ENCODE measurements at places on chromosomes 1 and 21.
A peak's percentile ranks its signal among the peaks of the same experiment; 100 is the strongest.

GRCh38 chr1:25117233-25117823 is 115.0 kb downstream of the SYF2 start:
- peak; percentile 32 for DNase-seq

DNA sequence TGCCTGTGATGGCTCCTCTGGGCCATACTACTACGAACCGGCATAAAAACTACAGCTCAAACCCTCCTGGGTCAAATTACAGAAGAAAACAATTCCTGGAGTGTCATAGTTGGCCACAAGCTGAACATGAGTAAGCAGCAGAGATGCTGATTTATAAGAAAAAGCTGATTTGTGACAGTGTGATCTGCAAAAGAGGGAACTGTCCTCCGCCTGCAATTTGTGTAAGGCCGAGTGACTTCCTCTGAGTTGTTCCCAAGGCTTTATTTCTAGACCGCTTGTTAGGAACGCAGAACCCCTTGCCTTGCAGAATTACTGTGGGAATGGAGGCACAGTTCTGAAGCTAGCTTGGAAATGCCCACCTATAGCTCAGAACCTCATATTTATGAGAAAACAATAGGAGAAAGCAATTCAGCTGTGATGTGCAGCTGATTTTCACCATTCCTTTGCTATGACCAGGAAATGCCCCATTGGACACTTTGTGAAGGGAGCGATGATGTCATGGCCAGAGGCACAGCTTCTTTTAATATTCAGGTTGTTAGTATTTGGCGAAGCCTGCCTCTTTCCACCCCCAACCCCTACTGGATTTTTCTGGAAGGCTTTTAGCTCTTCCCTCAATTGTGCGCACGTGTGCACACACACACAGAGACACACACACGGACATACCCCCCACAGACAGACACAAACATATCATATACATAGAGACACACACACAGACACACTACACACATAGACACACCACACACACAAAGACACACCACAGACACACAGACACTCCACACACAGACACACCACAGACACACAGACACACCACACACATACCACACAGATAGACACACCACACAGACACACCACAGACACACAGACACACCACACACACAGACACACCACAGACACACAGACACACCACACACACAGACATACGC is 47.6 kb downstream of the IER5 start:
- no peak for DNase-seq

DNA sequence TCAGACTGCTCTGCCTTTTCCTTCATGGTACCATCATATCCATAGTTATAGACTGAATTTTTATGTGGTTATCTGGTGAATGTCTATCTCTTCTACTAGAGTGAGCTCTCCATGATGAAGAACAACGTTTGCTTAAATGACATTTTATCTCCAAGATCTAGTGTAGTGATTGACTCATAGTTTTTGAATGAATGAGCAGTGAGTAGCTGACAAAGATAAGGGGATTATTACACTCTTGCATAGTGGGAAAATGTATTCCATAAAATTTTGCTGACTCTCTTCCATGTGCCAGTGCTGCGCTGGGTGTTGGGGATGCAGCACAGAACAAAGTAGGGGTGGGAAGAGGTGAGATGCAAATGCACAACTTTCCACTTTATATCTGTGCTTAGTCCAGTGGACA is 147.7 kb downstream of the TGFB2 start:
- no peak for DNase-seq

DNA sequence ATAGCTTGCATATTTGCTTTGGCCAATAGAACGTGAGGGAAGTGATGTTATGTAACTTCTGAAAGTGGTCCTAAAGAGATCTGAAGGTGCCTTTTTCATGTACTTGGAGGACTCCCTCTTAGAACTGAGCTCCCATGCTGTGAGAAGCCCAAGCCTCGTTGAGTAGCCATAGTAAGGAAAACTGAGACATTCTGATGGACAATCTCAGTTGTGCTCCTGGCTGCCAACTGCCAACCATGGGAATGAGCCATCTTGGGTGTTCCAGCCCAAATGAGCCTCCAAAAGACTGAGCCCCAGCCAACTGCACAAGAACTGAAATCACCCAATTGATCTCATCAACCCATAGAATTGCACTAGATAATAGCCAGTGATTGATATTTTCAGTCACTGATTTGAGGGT is 106.7 kb downstream of the MRPL39 start:
- DNase-seq, result no peak

GRCh38 chr1:24849672-24850295 is 80.3 kb downstream of the RUNX3 start:
- no peak for DNase-seq

DNA sequence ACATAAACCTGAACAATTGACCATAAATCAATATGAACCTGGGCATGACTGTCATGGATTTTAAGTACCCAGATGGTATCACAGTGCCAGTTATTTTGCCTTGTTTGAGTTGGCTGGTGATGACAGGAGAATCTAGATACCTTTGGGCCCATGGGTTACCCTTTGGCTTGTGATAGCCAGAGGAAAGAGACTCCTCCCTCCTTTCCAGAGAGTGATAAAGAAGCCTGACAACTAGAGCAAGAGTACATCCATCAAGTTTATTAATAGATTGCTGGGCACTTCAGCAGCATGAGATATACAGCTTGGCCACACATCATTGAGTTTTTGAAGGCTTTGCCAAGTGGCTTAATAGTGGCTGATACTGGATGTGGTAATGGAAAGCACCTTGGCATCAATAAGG is 6.6 kb upstream of the FMO3 start:
- no peak for DNase-seq

DNA sequence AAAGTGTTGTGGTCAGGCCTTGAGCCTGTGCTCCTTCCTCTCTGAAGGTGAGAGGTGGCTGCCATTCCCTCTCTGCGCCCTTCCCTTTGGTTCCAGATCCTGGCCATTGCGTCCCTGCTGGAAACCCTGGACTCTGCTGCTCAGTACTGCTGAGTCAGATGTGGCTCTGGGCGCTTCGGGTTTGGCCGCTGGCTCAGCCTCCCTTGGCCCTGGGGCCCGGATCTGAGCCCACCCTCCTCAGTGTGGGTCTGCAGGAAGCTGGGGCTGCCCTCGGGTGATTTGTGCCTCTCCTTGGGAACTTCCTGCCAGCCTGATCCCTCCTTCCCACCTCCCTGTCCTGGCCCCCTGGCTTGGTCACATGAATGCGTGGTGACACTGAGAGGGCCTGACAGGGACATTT is 32.2 kb downstream of the QSOX1 start:
- no peak for DNase-seq

DNA sequence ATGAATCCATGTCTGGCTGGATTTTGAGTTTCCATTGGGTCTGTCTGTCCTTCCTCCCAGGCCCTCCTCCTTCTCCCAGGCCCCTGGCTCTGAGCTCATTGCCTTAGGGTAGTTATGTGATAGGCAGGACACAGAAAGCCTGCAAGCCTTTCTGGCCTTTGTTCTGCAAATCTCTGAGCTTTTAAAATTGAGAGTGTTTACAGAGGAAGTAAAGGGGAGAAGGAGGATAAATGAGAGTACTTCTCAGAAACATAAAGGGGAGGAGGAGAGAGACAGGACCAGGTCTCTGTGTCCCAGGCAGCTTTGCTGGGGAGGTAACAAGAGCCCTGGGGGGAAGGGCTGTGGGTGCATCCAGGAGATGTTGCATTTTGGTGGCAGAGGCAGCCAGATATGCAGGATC is 126.7 kb downstream of the FOXD2 start:
- DNase-seq, result no peak

DNA sequence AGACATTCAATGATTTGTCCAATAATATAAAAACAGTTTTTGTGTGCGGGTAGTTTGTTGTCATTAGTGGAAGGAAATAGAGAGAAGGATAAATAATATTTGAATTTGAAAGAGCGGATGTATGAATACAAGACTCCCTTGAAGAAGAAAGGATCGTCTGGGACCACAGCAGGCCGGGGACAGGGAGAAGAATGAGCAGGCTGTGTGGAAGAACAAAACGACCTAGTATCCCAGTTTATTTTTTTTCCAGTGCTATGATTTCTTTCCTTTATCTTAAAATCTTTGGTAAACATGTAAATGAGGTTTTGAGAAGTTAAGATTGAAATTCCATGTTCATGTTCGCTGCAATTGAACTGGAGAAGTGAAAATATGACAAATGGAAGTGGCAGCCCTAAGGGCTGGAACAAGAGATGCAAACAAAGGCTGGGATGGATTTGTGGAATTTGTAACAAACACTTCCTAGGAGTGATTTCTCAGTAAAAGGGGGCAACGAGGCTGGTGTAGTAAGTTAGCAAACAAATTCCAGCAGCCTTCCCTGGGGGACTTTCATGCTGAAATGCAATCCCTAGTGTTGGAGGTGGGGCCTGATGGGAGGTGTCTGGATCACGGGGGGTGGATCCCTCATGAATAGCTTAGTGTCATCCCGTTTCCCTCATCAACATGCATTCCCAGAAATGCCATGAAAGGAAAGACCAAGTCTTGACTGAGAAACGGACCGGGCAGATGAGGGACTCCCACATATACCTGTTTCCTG is 10.2 kb upstream of the IFI16 start:
- DNase-seq, result no peak

- DNase-seq, result no peak
These were observed 424.8 kb upstream of the PLXNA2 start for GRCh38 chr1:208668991-208669390.

DNA sequence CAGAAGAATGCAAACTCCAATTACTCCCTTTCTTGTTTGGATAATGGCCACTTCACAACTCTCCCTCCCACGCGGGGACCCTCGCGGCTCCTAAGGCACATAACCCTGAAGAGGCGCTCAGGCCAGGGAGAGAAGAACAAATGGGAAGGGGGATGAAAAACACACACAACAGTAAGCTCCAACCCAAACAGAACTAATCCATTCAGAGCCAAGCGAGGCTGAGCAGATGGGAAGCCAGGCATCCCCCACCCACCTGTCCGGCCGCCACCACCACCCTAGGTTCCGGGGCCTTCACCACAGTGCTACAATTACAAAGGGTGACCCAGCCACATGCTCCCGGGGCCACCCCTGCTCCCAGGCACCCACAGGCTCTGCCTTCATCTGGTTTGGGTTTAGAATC is 101.5 kb downstream of the MRPL37 start:
- DNase-seq, result no peak

GRCh38 chr1:8211883-8212579 is 105.9 kb upstream of the SLC45A1 start:
- DNase-seq, result no peak

DNA sequence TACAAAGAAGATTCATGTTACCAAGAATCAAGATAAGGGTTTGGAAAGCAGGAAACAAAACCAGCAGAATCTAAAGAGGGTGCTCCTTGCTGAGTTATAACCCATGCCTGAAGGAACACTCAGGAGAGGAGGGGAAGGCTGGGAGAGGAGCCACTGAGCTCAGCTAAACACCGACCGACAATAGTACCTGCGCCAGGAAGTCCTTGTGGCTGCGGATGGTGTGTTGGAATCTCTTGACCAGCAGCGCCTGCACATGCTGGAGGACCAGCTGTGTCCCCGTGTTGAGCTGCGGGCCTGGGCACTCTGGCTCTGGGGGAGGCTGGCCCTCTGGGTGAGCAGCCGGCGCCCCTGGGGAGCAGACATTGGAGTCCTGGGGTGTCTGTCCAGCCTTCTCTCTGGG is 89.4 kb downstream of the ABCA4 start:
- DNase-seq, result no peak

DNA sequence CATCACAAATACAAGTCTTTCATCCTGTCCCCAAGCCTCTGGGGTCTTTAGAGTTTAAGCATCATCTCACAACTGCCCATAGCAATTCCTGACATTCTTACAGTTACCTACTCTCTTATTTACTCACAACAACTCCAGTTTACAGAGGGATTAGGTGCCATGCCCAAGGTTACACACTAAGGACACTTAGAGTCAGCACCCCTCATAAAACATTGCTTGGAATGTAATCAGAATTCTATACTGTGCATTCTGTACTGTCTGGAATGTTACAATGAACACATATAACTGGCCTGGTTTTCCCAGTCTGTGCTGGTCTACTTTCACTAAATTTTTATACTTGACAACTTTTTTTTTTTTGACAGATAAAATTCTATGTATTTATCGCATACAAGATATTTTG is 14.5 kb upstream of the RBM15 start:
- DNase-seq, result no peak

DNA sequence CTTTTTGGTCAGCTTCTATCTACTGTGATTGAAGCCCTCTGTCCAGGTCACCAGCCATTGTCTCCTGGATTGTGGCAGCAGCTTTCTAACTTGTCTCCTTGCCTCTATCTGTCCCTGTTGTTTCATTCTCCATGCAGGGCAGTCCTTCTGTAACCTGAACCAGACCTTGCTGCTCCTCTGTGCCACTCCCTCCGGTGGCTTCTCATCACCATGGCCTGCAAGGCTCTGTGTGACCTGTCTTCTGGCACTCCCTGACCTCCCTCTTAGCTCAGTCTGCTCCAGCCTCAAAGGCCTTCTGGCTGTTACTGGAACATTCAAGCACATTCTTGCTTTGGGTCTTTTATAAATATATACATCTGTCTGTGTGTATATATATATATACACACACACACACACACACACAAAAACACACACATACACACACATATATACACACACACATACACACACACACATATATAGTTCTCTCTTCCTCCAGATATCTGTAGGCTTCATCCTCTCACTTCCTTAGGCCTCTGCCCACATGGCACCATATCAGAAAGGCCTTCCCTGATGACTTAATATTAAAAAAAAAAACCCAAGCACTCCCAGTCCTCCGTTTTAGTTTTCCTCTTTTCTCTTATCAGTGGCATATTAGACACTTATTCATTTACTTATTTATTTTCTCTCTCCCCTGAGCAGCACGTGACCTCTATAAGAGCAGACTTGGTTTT is 21.2 kb upstream of the JUN start:
- no peak for DNase-seq

DNA sequence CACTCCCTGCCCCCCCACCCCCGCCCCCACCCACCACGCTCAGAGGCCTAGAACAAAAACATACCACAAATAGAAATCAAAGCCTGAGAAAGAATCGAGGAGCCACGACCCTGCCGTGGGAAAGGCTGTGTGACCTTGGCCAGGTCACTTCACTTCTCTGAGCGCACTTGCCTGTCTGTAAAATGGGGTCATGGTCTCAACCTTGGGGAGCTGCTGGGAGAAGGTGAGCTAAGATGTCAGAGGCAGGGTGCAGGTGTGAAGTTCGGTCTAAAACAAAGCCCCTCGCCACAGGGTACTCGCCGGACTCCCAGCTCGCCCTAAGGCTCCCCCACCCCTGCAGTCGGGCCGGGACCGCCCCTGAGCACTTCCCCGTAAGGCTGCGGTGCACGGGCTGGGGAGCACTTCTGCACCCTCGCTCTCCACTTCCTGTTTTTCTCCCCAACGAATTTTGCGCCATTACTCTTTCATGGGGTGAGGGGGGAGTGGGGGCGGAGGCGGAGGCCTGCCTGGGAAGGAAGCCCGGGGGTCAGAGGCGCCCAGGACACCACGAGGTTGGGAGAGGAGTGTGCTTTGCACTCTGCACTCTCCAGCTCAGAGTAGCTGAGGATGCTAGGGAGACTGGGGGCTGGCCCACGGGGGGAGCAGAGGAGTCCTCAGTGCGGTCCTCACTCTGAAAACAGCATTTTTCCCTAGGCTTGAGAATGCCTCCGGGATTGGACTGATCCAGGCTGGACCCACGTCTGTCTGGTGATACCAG is 21.9 kb upstream of the PIK3CD start:
- peak; percentile 67 for DNase-seq

Measured in stimulated activated CD4-positive, alpha-beta T cell treated with anti-CD3 and anti-CD28 coated beads, Interleukin-4, amount 100 ng/mL, for 1 hour (primary cell).